EL (cell line): ENCODE measurements at places on chromosomes 4 and X.

DNA sequence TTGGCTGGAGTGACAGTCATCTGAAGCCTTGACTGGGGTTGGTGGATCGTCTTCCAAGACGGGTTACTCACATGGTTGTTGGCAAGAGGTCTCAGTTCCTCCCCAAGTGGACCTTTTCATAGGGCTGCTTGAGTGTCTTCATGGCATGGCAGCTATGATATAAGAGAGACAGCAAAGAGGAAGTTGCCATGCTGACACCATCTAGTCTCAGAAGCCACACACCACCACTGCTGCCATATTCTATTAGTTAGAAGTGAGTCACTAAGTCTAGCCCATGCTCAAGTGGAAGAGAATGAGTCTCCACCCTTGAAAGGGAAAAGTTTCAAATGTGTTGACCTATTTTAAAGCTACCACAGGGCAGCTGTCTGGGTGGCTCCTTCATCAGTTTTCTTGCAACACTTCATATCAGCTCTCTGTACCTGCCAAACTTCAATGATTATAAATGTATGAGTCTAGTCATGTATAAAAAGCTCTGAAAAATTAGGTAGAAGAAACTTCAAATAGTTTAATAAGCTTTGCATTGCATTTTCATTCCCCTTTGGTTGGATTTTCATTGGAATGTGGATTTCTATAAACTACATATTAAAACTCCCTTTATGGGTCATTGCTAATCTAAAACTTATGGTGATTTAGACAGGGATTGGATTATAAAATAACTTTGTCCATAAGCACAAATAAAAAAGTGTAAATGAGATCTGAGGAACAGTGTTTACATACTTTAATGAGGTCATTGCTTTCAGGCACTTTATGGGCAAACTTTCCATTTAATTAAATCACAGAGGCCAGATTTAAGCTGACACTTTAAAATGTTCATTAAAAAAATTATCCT is 68.0 kb upstream of the ATXN3L start:
- DNase-seq = peak; percentile 16

DNA sequence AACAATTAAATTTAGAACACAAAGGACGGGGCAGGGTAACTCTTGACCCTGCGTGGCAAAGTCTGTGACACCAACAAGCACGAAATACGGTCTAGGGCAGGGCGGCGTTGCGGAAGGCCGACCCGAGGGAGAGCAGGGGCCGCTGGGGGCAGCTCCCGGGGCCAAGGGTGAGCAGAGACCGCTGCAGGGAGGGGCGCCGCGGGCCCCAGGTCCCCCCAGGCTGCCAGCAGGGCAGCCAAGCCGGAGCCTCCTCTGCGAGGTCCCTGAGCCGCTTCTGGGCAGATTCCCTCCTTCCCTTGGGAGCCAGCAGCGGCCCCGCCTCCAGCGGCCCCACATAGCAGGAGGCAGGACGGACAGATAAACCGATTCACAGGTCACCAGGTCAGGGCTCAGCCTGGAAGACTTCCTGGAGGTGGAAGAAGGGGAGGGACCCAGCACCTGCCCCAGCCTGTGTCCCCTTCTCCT is 90.2 kb downstream of the FAM53A start:
- no peak for DNase-seq

- no peak for DNase-seq
These were observed 104.8 kb upstream of the MSX1 start for GRCh38 chr4:4754641-4755040.

- no peak for DNase-seq
These were observed 22.1 kb upstream of the SPATA4 start for GRCh38 chr4:176217510-176217909.

- DNase-seq = no peak
These were observed 63.0 kb upstream of the SLC10A4 start for GRCh38 chr4:48420144-48420543.

GRCh38 chr4:70737006-70737405 is 15.2 kb downstream of the RUFY3 start:
- DNase-seq = no peak

DNA sequence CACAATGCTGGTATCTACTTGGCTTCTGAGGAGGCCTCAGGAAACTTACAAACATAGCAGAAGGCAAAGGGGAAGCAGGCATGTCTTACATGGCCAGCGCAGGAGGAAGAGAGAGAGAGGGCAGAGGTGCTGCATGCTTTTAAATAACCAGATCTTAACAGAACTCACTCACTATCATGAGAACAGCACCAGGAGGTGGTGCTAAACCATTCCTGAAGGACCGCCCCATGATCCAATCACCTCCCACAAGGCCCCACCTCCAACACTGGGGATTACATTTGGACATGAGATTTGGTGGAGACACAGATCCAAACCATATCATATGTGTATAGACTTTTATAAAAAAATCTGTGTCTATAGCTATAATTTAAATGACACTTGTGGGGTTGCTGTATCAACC is 48.6 kb upstream of the ERVMER34-1 start:
- no peak for DNase-seq

GRCh38 chr4:101345271-101345595 is 2.1 kb downstream of the PPP3CA start:
- no peak for DNase-seq

DNA sequence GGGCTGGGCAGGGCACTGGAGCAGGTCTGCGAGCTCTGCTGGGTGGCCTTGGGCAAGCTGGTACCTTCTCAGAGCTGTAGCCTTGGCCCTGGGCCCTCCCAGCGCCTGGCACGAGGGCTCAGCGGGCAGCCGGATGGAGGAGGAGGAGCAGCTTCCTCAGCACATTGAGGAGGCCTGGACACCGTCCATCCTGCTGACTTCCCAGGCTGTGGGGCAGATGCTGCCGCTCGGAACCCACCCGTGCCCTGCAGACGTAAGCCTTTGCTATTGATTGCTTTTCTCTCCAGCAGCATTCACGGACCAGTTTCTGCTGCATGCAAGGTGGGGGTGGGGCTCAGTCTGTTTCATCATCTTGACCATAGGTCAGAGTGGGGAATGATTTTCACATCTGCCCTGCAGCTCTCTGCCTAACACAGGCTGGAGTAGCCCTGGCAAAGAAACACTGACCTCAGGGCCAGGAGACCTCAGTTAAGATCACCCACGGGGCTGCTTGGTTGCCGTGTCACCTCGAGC is 80.7 kb upstream of the PSAPL1 start:
- peak; percentile 21 for DNase-seq

DNA sequence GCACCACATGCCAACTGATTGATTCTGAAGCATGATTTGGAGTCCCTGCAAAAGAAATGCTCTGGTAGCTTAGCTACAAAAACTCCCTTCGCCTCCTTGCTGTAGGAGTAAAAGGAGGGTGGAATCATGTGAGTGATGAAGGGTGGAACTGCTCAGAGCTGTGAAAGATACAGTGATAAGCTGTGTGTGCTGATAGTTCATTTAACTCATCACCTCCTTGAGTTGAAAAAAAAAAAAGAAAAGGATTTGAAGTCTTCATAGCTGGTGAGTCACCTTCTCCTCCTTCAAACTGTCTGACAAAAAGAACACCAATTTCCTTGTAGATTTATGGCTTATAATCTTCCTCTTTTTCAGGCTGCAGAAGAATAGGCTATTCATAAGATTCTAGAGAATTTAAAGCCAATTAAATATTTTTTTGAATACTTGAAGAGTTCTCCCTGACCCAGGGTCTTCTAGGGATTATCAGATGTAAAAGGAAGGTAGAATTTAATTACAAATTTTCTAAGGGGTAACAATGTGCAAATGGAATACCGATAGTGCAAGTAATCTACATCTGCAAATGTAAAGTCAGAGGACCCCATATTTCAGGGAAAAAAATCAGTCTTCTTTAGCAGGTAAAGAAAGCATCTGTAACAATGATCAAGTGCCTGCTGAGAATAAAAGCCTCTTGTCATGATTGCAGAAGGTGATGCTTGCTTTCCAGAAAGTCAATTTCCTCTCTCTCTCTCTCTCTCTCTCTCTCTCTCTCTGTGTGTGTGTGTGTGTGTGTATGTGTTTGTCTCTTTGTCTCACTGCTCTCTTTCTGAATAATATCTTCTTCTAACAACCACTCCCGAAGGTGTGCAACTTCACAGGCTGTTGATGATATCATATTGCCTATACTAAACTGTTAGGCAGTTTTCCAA is 208.8 kb upstream of the VEGFC start:
- DNase-seq = peak; percentile 56

- peak; percentile 70 for DNase-seq
These were observed at the start of gene BCOR for GRCh38 chrX:40097504-40098263. Gene BCOR (minus strand): TSS chrX:40097958. CDS start chrX:40077929, 20,029 bp downstream.

DNA sequence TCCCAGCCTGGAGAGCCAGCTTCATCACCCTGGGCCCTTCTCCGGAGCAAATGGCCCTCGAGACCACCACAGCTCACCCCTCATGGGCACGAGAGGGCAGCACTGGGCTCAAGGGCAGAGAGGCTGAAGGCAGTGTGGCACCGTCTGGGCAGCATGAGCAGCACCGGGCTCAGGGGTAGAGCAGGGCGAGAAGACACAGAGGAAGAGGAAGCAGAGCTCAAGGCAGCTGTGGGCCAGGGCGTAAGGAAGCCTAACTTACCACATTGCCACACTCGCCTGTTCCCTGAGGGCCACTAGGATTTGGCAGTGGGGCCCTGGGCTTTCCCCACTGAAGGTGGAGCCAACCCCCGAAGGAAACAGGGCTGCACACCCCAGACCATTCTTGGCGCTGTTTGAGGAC is 15.5 kb downstream of the ZNF185 start:
- no peak for DNase-seq

GRCh38 chr4:102080184-102080583 is 265.1 kb downstream of the SLC39A8 start:
- no peak for DNase-seq

GRCh38 chrX:19627533-19627932 is 112.2 kb upstream of the MAP3K15 start:
- no peak for DNase-seq

DNA sequence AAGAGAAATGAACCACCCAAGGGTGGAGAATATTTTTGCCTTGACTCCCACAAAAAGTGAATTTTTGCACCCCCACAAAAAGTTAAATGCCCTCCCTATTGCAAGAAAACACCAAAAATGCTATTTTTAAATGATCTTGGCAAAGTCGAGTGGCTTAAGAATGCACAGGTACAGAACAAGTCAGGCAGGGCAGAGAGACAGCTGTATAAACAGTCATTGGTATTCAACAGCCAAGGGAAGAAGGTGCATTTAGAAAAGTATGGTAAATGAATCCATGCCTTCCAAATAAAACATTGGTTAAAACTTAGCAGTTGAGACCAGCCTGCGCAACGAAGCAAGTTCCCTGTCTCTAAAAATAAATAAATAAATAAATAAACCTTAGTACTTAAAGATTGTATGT is 169.3 kb downstream of the CHIC2 start:
- no peak for DNase-seq

DNA sequence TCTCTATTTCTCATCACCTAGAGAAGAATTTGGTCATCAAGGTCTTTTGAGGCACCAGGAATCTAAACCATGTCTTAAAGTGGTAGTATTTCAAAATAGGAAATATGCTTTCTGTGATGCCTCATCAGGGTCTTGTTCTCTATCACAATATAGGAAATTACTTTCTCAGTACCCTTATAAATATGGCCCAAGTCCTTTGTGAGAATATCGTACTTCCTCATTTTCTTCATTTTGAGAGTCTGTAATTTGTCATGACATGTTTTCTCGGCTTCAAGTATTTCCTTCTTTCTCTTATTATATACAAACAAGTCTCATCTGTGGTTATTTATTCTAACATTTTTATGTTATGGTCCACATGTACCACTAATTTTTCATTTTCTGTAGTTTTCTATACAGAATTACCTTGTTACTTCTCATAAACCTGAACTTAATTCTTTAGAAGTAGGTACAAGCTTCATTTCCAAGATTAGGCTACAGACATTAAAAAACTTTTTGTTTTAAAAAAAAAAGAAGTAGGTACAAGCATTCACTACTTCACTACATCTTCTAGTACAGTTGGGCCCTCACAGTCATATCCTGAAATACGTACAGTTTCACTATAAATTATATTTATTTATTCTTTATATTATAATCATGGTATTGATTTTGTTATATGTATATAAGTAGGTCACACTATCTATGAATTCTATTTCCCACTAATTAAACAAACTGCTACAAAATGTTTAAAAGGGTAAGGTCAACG is 54.4 kb downstream of the KLHL13 start:
- no peak for DNase-seq

GRCh38 chrX:4579480-4579879 is 866.0 kb upstream of the PRKX start:
- no peak for DNase-seq

GRCh38 chr4:62898115-62898514 is 1511.1 kb downstream of the TECRL start:
- no peak for DNase-seq

DNA sequence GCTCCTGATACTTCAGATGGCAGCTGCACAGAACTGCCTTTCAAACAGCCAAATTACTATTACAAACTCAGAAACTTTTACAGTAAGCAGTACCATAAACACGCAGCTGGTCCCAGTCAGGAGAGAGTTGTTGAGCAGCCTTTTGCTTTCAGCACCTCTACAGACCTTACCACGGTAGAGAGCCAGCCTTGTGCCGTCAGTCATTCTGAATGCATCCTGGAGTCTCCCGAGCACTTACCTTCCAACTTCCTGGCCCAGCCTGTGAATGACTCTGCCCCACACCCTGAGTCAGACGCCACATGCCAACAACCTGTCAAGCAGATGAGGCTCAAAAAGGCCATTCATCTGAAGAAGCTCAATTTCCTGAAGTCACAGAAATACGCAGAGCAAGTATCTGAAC is 12.4 kb downstream of the ZBTB49 start:
- no peak for DNase-seq

DNA sequence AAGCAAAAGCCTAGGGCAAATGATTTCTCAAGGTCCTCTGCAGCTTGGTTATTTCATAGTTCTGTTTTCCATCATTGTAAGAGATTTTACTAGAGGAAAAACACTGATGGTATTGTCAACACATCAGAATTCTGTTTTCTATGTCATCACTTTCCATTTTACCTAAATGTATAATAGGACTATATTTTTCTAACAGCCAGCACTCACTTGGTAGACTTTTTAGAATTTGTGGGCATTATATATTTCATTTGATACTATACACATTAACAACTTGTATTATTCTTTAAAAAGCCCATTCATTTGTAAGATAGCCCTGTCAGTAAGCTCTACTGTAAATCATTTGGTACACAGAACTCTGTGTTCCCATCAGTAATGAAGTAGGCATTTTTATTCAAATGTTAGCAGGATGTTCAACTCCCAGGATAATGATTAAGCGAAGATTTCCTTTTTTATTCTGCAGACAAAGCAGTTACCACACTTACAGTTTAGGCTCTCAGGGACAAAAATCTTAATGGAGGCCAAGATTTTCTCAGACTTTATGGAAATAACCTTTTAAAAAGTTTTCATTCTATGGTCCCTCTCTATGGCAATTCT is 143.6 kb upstream of the TEX13C start:
- no peak for DNase-seq

- no peak for DNase-seq
These were observed 53.6 kb downstream of the FIP1L1 start for GRCh38 chr4:53431052-53431451.

- peak; percentile 86 for DNase-seq
These were observed 59.2 kb upstream of the PAGE5 start for GRCh38 chrX:55160685-55161552.

GRCh38 chrX:10769195-10769594 is 148.8 kb upstream of the MID1 start:
- DNase-seq = peak; percentile 44
